ENCODE measurements at places on chromosomes 6 and 20.
A peak's percentile ranks its signal among the peaks of the same experiment; 100 is the strongest.

GRCh38 chr6:2183246-2183645 lies 62.2 kb downstream of the GMDS start:
- DNase-seq, result no peak

DNA sequence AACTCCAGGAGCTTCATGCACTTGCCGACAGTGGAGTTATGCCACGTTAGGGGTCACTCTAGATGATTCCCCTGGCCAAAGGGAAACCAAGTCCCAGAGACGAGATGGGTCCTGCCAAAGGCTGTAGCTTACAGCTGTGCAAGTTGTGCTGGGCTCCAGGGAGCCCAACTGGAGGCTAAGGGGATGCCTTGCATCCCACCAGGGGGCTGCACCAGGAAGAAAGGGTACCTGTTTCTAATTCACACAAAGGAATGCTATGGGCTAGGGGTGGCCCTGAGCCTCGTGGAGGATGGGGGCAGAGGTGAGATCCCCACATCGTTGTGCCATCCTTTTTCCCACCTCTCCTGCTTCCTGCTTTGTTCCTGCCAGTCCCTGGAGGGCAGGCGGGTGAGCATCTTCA lies 23.7 kb upstream of the SCRT2 start:
- no peak for DNase-seq

GRCh38 chr6:138652824-138653223 lies 120.7 kb upstream of the CCDC28A start:
- no peak for DNase-seq

GRCh38 chr6:143647732-143648131 lies 30.0 kb upstream of the PHACTR2 start:
- DNase-seq, result no peak

- DNase-seq, result no peak
Observed at GRCh38 chr20:11180186-11180585, 506.4 kb upstream of the JAG1 start.

- DNase-seq, result no peak
Observed at GRCh38 chr6:22300273-22300998, 3.6 kb upstream of the PRL start.

DNA sequence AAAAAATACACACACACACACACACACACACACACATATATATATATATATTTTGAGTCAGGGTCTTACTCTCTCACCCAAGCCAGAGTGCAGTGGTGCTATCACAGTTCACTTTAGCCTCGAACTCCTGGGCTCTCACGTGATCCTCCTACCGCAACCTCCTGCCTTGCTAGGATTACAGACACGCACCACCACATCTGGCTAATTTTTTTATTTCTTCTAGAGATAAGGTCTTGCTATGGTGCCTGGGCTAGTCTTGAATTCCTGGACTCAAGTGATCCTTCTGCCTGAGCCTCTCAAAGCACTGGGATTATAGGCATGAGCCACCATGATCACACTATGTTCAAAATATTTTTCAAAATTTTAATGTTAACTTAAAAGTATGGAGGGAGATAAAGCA lies 43.5 kb downstream of the NUP153 start:
- DNase-seq, result no peak

DNA sequence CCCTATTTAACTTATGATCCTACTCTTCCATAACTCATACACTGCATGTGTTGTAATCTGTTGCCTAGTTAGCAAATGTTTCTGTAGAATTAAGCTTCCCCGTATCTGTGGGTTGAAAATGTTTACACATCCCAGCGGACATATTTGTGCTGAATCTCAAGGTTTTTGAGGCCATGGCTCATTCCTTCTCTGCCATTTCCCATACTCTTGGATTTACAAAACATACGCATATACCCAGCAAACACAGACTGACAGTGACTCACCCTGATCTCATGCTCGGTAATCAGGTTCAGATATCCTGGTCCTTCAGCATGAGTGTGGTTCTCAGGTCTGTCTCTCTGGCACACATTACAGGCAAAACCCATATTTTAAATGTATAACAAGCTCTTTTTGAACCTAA lies 58.7 kb downstream of the AGPAT4 start:
- no peak for DNase-seq

- peak; percentile 25 for DNase-seq
Observed at GRCh38 chr6:142685852-142686506, 259.0 kb downstream of the HIVEP2 start.

DNA sequence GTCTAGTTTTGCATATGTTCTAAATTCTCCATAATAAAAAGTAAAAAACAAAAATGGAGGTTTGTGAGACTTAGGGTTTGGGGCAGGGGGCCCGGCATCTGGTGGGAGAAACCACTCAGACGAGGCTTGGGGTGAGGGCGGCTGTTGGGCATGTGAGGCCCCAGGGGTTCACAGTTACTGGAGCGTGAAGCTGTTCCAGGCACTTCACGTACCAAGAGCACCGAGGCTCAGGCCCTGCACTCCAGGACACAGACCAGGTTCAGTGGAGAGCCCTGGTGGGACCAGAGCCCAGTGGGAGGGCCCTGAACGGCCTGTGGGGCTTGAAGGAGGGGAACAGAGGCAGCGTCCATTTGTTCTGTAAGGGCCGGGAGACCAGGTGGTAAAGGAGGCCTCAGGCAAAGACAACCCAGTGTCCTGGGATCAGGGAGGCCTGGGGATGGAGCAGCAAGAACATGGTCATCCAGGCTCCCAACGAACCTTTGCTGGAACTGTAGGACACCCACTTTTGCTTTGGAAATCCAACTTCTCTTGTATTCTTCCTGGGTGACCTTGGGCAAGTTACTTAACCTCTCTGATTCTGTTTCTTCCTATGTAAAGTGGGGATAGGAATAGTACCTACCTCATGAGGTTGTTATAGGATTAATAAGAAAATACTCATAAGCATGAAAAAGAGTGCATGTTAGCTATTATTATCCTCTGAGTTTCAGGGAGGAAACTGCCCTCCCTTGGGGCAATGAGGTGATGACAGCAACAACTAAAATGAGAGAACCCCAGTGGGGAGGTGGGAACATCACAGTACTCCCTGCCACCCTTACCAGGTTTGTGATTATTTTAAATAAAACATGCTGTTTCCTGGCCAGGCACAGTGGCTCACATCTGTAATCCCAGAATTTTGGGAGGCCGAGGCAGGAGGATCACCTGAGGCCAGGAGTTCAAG lies 1.1 kb upstream of the FGD2 start:
- no peak for DNase-seq

DNA sequence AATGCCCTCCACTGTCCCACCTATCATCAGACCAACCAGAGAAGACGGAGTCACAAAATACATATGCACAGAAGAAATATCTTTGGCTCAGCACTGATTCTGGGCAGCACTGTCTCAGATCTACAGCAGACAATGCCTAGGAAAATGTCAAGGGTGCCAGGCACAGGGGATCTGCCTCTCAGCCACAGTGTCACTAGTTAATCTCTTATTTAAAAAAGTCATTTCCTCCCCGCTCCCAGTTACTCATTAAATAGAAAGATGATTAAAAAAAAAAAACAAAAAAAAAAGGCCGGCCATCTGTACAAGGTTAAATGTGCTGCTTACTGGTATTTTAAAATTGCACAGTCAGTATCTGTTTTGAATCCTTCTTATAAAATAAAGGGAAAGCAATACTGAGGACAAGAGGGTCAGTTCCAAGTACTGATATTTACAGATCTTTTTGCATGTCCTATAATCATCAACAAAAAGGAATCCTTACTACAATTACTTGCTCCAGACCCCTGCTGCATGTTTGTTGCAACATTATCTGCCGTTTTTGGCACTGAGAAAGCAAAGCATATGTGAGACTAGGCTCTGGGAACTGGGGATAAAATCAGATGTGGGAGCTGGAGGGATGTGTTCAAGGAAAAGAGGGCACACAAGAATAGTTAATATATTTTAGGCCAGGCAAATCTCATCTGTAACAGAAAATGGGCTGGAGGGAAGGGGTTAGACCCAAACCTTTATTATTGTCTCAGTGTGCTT lies 299.3 kb downstream of the KIF16B start:
- DNase-seq, result no peak

DNA sequence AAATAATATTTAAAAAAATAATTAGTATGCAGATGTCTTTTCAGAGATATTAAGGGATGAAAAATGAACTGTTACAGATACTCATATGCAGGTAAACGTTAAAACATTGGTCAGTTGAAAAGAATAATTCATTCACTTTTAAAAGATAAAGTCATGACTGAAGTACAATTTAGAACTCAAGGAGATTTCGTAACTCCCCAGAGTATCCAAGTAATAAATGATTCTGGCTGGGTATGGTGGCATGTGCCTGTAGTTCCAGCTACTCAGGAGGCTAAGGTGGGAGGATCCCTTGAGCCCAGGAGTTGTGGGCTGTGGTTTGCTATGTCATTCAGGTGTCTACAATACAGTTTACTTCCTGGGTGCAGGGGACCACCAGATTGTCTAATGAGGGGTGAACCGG lies 122.3 kb upstream of the TMEM181 start:
- no peak for DNase-seq

GRCh38 chr6:36327226-36327918 lies 9.3 kb downstream of the BNIP5 start:
- no peak for DNase-seq

GRCh38 chr6:35916056-35916455 lies 4.8 kb downstream of the SRPK1 start:
- no peak for DNase-seq

DNA sequence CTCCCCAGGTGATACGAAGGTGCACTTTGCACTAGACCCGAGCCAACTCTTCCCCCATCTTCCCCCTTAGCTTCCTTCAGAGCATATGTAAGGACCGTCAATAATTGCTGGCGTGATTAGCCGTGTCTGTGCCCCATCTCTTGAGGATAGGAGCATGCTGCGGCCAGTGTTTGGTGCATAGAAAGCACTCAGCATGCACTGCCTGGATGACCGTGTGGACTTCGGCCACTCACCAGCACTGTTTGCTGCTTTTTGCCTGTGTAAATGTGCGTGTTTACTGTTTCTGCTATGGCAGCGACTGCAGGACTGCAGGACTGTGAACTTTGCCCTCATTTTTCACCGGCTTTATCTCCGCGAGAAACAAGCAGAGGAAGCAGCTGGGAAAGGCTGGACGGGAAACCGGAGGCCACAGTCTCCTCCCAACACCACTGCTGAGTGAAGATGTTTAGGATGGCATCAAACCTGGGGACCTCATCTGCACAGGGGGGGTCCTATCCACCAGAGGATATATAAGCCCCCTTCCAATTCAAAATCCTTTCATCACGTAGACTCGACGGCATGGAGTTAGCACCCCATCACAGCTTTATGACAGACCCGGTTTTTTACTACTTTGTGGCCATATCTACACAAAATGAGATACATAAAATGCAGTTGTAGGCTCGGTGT lies 150.6 kb upstream of the AFDN start:
- DNase-seq, result no peak

DNA sequence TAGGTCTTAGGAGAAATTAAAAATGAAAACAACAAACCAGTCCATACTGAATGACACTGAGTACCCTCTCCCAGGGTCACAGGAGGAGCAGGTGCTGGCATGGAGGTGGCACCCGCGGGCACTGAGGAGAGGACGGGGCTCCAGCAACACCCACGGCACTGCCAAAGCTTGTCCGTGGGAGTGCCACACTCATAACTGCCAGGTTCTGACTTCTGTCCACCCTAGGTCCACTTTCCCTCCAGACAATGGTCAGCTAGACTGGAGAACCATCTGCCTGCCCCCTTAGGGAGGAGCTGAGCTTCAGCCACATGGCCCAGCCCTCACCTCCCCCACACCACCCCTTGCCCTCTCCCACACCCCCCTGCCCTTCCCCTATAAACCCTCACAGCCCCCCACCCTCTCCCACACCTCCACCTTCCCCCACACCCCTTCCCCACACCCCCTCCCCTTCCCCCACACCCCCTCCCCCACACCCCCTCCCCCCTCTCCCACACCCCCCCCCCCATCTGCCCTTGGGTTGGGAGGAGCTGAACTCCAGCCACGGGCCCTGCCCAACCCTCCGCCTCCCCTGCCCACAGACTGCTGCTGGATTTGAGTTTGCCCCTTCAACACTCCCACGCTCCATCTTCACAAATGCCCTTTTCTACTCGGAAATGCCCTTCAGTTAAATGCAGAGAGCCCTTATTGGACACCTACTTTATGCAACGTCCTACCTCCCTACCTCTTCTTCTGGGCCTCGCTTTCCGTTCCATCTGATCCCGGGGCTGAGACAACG lies 129.6 kb downstream of the TAF4 start:
- no peak for DNase-seq

DNA sequence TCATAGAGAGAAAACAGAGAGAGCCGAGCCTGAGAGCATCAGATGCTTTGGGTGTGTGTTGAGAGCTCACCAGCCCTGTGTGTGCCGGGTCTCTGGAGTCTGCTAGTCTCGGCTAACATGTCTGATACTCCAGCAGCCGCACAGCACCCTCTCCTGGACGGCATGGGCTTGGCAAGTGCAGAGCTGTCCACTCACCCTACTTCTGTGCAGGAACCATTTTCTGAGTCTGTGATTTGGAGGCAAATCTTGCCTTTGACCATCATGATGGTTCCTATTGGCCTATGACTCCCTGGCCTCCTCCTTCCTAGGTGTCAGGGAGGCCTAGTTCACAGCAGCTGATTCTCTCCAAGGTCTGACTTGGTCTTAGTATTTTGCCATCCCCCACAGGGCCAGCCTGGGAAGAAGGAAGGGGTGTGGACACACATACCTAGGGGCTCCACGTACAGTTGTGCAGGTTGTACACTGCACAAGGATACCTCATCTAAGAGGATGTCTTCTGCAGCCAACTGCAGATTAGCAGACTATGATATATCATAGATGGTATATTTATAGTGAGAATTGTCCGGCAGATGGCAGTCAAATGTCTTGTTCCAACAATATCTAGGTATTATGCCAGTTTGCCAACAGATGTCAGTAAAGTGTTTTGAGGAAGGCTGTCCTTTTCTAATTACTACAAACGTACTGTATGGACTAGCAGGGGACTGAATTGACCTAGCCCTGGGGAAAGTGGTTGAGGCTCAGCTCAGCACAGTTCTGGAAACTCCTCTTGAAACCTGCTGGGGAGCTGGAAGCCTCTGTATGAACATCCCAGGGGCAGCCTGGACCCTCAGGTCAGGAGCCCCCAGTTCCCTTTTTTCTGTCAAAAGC lies 13.0 kb downstream of the FGD2 start:
- DNase-seq, result peak; percentile 86

DNA sequence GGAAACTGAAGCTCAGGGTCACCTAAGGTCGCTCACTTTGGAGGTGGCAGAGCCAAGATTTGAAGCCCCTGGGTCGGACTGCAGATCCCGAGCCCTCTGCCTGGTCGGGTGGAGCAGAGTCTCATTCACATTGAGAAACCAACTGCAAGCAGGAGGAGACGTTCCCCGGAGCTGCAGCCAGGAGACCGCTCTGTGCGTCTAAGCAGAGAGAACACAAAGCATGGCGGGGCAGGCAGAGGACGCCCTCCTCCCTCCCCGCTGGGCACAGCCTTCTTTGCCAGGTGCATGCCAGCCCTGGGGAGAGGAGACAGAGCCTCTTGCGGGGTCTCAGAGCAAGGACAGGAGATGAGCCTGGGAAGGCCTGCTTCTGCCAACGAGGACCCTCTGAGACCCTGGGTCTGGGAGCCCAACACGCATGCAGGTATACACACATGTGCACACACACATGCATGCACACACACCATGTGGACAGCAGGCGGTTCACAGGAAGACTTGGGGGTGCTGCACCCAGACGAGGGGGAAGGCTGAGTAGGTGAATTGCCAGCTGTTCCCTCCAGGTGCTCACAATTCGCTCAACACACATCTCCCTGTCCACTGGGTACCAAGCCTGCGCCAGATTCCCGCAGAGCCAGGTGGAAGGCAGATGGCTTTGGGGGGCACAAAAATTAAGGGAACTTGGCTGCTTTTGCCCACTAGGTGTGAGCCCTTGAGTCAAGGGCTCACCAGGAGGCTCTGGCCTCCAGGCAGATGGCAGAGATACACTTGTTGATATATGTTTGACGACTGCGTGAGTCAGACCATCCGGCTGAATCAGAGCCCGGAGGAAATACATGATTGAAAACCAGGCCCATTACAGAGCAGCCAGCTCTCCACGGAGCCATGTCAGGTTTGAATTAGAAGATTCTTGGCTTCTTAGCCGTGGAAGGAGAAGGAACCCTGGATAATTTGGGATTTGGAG lies 5.5 kb upstream of the NTSR1 start:
- DNase-seq, result no peak

Measured in activated naive CD8-positive, alpha-beta T cell treated with anti-CD3 and anti-CD28 coated beads for 36 hours (primary cell).